ENCODE measurements at places on chromosomes 1 and 21. TPM values are rescaled to one million over a fixed set of nuclear protein-coding genes. Genes with fewer than 3 reads are reported as not detected.

The S100A2 gene
- 0.33 TPM for total RNA-seq

The SERINC2 gene
- total RNA-seq = 0.94 TPM

The SLC35F3 gene
- total RNA-seq = 0.26 TPM

The PADI4 gene
- 0.17 TPM for total RNA-seq

- H3K4me3 ChIP-seq = no peak overlapping the region
- H3K27me3 ChIP-seq = no peaks in the 10 kb centered on the region
- no peak for DNase-seq
- H3K4me1 ChIP-seq = no peaks in the 10 kb centered on the region
- no peaks in the 10 kb centered on the region for H3K36me3 ChIP-seq
Measured at GRCh38 chr1:181159451-181160140, 71.1 kb downstream of the IER5 start.

DNA sequence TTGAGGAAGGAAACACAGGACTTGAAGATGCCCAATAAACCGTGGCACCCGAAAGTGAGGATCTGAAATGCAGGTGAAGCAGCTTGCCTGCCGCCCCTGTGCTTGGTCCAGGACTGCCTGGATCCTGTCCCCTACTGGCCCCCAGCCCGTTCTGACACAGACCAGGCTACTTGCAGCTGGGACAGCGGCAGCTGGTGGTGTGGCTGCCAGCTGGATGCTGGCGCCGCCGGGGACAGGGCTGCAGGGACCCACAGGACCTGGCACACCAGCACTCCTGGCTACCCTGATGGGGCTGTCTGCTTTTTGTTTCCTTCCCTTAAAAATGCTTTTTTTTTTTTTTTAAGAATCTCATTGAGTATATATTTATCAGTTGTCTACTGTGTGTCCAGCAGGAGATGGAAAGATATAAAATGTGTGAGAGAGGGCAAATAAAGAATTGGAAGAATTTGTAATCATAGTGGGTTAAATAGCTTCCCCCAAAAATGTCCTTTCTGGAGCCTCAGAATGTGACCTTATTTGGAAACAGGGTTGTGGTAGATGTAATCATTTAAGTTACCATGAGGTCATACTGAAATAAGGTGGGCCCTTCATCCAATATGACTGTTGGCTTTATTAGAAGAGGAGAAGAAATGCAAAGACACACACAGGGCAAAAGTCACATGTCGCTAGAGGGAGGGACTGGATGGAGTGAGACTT, 165.6 kb downstream of the DSCAM start:
- H3K36me3 ChIP-seq = no peaks in the 10 kb centered on the region
- H3K4me3 ChIP-seq = no peak overlapping the region
- no peak for DNase-seq
- no peaks in the 10 kb centered on the region for H3K27me3 ChIP-seq
- H3K27ac ChIP-seq = no peak overlapping the region

GRCh38 chr1:172902861-172903381, 147.8 kb downstream of the TNFSF18 start:
- no peaks in the 10 kb centered on the region for H3K27me3 ChIP-seq
- H3K27ac ChIP-seq = no peak overlapping the region
- H3K4me3 ChIP-seq = no peak overlapping the region
- no peak for DNase-seq
- no peaks in the 10 kb centered on the region for H3K36me3 ChIP-seq

GRCh38 chr1:29892247-29892646, 655.9 kb downstream of the PTPRU start:
- no peak overlapping the region for H3K4me3 ChIP-seq
- no peaks in the 10 kb centered on the region for H3K4me1 ChIP-seq
- no peaks in the 10 kb centered on the region for H3K36me3 ChIP-seq
- H3K27me3 ChIP-seq = peaks cover 7% of the 10 kb centered on the region
- H3K27ac ChIP-seq = no peak overlapping the region

DNA sequence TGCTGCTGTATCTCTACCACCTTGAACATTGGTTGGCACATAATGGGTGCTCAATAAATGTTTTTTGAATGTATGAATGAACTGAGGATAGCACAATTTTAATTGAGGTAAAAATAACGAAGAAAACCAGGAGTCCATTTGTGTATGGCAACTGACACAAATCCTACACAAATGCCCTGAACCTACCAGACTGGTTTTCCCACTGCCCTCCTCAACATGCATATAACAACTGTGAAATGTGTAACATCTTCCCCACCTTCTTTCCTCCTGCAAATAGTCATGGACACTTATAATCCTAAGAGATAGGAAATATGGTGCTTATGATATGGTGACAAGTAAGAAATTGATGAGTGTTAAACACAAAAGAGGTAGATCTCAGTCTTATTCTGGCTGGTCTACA, 9.9 kb upstream of the LMO4 start:
- H3K36me3 ChIP-seq = no peaks in the 10 kb centered on the region
- H3K27ac ChIP-seq = no peak overlapping the region
- no peak overlapping the region for H3K4me3 ChIP-seq
- H3K27me3 ChIP-seq = peaks cover 4% of the 10 kb centered on the region
- H3K4me1 ChIP-seq = no peaks in the 10 kb centered on the region

DNA sequence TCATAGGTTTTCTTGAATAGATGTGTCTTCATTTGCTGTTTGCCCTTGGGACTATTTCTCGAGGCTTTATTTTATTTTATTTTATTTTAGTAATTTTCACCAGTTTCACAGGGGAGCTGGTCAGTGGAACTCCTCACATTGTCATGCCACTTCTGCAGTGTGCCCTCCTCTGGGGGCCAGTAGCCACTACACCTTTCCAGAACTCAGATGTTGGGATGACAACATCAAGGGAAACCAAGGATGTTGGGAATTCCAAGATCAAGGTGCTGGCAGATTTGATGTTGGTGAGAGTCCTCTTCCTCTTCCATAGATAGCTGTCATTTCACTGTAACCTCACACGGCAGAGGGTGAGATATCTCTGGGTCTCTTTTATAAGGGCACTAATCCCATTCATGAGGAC, 35.5 kb downstream of the SLC26A9 start:
- no peaks in the 10 kb centered on the region for H3K4me1 ChIP-seq
- peak; percentile 35 for DNase-seq
- H3K36me3 ChIP-seq = no peaks in the 10 kb centered on the region
- no peak overlapping the region for H3K27ac ChIP-seq
- no peak overlapping the region for H3K4me3 ChIP-seq

DNA sequence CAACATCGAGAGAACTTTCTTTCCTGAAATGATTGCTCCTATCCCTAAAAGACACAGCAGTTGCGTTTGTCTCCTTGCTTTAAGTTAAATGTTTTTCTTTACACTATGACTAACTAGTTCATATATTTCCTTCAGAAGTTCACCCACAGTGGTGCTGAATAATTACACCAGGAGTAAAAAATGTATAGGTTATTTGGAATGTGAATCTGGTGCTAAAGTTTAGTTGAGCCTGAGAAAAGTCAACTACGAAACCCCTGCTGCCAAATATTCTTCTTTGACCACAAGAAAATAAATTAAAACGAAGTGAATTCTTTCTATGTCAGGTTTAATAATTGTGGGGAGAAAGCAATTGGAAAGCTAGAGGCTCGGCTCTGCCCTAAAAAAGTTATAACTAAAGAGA, 52.8 kb downstream of the C4BPA start:
- no peaks in the 10 kb centered on the region for H3K36me3 ChIP-seq
- no peaks in the 10 kb centered on the region for H3K4me1 ChIP-seq
- DNase-seq = no peak
- H3K27ac ChIP-seq = no peak overlapping the region
- H3K4me3 ChIP-seq = no peak overlapping the region

DNA sequence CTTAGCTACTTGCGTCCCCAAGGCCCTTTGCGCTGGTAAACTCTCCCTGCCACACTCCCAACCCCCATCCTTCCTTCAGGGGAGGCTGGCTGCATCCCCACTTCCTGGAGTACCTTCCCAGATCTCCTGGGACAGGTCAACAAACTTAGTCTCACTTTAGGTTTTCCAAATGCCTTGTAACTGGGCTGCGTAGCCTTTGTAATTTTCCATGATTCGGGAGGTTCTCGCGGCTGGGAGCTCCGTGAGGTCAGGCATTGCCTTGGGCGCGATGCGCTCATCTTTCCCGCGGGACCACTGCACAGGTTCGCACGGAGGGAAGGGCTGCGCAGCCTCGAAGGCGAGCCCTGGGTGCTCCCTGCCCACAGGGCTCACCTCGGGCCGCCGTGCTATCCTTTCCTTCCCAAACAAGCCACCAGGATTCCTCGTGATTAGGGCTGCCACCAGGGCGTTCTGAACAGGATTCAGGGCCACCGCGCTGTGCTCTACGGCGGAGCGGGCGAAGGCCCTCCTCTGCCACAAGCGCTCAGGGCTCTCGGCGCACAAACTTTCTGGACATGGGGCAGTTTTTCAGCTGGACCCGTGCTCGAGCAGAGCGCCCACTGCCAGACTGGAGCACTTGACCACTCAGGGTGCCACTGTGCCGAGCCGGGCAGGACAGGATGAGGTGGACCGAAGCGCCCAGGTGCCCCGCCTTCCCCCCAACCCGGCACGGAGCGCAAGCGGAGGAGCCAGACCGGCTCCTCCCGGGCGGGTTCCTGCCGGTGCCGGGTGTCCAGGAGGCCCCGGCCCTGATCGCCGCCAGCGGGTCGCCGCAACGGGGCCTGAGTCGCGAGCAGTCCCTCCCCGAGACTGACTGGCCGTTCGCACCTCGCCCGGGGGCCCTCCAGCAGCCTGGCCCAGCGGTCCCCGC, 1.1 kb downstream of the TMPRSS2 start:
- H3K4me3 ChIP-seq = no peak overlapping the region
- no peaks in the 10 kb centered on the region for H3K4me1 ChIP-seq
- no peak overlapping the region for H3K27ac ChIP-seq
- no peaks in the 10 kb centered on the region for H3K36me3 ChIP-seq
- H3K27me3 ChIP-seq = peaks cover 44% of the 10 kb centered on the region
- DNase-seq = no peak

GRCh38 chr1:55235722-55236121, 20.6 kb upstream of the USP24 start:
- H3K4me1 ChIP-seq = no peaks in the 10 kb centered on the region
- no peak overlapping the region for H3K27ac ChIP-seq
- DNase-seq = no peak
- H3K4me3 ChIP-seq = no peak overlapping the region
- H3K27me3 ChIP-seq = no peaks in the 10 kb centered on the region

DNA sequence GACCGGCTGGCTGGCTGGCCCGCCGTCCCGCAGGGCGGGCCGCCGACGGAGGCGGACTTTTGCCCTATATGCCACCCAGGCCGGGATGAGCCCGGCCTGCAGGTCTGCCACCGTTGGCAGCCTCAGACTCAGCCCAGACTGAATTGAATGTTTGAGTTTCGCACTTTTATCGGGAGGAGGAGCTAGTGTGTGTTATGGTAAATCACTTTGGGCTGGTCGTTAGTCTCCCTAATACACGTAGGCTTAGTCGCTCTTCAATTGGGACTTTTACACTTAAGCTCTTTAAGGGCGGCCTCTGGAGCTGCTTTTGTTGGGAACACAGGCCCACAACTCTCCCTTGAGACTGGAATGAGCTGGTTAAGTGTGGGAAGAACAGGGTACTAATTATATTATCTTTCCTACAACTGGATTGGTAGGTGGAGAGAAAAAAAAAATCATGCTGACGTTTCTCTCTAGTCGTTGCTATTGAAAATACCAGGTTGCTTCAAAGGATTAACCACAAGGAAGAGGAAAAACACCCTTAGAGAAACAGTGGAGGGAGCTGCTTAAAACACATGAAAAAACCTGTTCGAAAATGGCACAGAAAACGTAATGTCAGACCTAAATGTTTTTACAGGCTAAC, 1.4 kb upstream of the IRF2BP2 start:
- H3K27ac ChIP-seq = peak overlapping the region; percentile 100
- no peaks in the 10 kb centered on the region for H3K27me3 ChIP-seq
- H3K36me3 ChIP-seq = peaks cover 21% of the 10 kb centered on the region
- no peak for DNase-seq

DNA sequence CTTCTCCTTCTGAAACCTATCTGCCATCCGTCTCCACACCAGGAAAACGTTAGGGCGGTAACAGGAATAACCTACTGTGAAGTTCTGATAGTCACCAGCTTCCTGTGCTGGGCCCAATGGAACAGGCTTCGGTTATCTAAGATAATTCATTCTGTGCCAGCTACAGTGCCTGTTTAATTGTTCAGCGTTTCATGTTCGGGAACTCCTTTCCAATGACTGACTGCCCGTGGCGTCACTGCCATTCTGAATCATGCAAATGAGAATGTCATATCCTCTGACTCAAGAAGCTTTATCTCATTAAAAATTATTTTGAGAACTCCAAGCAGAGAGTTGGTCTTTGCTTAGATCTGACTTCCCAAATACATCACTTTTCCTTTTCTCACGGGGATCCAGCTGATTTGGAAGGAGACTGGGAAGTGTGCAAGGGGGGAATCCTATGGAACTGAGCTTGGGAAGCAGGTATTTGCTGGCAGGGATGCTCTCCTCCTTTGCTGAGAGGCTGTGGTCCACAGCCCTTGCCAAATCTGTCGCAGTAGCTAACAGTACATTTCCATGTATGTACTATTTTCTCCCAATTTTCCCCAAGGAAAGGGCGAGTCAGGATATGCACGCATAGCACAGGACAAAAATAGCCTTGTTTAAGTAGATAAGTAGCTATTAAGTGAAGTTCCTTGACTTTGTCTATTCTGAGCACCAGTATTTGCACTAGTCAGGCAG, 358.7 kb downstream of the LTN1 start:
- H3K4me3 ChIP-seq = no peak overlapping the region
- no peak for DNase-seq
- H3K27me3 ChIP-seq = no peaks in the 10 kb centered on the region
- H3K4me1 ChIP-seq = no peaks in the 10 kb centered on the region
